H54 (cell line): ENCODE measurements at places on chromosomes 6 and 20.

DNA sequence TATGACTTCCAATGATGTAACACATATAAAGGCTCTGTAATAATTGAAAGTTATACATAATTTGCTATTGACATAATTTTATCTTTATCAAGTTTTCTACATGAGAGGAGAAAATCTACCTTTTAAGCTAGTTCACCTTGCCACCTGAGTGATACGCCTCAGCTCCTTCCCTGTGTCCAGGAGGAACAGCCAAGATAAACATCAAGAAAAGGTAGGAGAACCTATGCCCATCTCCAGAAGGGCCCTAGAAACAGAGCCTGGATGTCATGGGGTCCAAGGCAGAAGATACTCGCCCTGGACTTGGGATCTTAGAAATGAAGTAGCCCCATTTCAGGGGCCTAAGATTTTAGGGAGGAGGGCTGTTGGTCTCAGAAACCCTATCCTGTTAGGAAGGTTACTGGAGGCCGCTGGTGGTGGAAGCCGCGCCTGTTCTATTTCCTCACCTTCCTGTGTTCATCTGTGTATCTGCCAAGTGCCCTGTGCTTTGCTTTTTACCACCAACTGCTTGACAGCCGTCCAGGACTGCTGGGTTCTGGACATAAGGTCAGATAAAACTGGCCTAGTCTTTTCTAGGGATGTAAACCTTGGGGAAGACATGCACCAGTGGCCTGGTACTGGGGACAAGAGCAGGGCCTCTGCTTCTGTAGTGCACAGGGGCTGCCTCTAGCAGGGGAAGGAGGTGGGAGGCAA lies 178.5 kb downstream of the ARID1B start:
- no peak for DNase-seq

DNA sequence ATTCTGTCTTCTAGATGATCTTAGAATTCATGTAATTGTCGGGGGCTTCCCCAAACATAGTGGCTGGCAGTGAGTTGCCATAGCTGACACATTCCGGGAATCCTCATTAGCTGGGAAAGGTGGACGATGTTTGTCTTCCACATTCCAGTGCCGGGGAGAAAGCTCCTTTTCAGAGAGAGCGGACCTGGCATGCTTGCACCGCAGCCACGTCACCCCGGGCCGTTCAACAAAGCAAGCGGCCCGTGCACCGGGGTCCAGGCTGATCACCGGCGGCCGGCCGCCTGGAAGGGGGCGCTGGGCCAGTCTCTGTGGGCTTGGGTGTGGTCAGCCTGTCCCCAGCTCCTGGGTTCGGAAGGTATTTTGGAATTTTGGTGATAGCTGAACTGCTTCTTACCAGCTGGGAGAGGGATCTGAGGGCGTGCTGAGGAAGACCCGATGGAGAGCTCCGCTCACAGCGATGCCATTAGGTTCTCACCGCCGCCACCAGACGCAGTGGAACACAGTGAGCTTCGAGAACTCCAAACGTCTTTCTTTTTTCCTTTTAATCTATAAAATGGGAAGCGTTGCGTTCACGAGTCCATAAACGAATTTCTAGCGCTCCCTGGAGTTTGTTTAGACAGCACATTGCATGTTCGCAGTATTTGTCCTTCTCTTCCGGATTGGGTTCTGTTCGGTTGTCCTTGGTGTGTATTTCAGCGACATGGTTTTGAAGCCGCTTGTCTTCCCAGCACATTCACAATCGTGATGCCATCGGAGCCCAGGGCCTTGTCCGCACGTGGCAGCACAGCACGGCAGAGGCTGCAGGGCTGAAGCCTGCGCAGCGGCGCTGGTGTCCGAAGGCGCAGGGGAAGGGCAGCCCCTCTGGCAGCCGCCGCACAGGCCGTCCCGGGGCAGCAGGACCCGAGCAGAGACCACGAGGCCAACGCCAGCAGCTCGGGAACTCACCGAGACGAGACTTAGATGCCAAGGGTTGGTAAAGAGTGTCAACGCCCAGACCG lies 557.6 kb downstream of the QKI start:
- DNase-seq = no peak

GRCh38 chr20:54872440-54872839 lies 397.0 kb downstream of the DOK5 start:
- DNase-seq = no peak

- DNase-seq = no peak
Measured at GRCh38 chr6:157682856-157683481, 140.1 kb upstream of the SNX9 start.

DNA sequence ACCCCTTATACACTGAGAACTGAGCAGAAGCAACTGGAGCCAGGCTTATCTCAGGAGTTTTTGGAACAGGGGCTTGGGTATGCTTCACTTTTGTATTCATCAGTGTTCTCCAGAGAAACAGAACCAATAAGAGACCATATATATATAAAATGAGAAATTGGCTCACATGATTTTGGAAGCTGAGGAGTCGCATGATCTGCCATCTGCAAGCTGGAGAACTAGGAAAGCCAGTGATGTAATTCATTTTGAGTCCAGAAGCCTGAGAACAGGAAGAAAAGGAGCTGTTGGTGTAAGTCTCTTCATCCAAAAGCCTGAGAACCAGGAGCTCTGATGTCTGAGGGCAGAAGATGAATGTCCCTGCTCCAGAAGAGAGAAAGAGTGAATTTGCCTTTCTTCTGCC lies 272.0 kb downstream of the SLC35F1 start:
- DNase-seq = no peak

GRCh38 chr6:107957308-107957908 lies 600 bp downstream of the SEC63 start:
- no peak for DNase-seq

DNA sequence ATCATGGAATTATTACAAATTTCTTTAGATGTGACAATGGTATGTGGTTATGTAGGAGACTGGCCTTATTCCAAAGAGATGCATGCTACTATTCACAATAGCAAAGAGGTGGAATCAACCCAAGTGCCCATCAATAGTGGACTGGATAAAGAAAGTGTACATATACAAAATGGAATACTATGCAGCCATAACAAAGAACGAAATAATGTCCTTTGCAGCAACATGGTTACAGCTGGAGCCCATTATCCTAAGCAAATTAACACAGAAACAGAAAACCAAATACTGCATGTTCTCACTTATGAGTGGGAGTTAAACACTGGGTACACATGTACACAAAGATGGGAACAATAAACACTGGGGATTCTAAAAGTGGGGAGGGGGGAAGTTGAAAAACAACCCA lies 69.7 kb downstream of the NUDT3 start:
- DNase-seq = no peak
